Natural killer cell (primary cell): ENCODE measurements at places on chromosomes 6 and 20.
A peak's percentile ranks its signal among the peaks of the same experiment; 100 is the strongest.

GRCh38 chr6:53375847-53376246 is 27.1 kb upstream of the ELOVL5 start:
- DNase-seq: no peak
- no peaks in the 10 kb centered on the region for H3K4me1 ChIP-seq
- no peak overlapping the region for H3K4me3 ChIP-seq
- no peak overlapping the region for H3K27ac ChIP-seq
- H3K36me3 ChIP-seq: no peaks in the 10 kb centered on the region
- H3K27me3 ChIP-seq: no peaks in the 10 kb centered on the region

DNA sequence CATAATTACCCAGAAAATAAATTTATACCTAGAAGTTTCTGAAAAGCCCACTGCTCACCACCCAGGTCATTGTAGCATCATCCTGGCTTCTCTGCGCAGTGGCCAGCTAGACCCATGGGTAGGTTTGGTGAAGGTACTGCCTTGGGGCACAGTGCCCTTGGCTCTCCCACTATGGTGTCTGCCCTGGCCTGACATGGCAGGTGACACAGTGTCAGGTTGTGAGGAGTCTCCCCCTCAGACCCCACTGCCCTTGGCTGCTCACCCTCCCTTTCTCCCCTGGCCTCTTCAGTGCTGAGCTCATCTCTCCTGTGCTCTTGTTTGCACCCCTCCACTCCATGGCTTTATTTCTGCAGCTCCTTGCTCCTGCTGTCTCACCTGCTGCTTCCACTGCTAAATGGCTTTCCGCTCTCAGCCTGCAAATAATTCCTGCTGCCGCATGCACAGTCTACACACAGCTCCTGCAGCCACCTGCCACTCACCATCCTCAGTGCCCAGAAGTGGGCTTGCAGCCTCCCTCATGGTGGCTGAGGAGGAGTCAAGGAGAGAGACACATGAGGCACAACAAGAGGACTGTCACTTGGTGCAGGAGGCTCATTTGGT is 313.4 kb upstream of the MOCS1 start:
- no peaks in the 10 kb centered on the region for H3K36me3 ChIP-seq
- H3K4me3 ChIP-seq: no peak overlapping the region
- no peaks in the 10 kb centered on the region for H3K27me3 ChIP-seq
- DNase-seq: no peak

DNA sequence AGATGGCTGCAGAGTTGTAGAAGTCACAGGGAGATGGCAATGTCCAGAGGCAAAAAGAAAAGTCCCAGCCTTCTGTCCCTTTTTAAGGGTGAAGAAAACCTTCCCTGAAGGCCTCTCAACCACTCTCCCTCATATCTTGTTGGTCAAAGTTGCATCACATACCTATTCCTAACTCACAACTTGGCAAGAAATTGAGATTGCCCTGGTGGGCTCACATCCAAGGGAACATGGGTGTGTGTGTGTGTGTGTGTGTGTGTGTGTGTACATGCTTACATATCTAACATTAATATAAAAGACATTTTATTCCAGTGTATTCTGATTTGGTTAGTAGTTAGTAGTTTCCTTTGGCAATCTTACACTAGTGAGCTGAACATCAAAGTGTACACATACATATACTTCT is 144.3 kb upstream of the SALL4 start:
- no peak overlapping the region for H3K4me3 ChIP-seq
- H3K27ac ChIP-seq: no peak overlapping the region
- H3K27me3 ChIP-seq: no peaks in the 10 kb centered on the region
- no peaks in the 10 kb centered on the region for H3K4me1 ChIP-seq
- DNase-seq: no peak

DNA sequence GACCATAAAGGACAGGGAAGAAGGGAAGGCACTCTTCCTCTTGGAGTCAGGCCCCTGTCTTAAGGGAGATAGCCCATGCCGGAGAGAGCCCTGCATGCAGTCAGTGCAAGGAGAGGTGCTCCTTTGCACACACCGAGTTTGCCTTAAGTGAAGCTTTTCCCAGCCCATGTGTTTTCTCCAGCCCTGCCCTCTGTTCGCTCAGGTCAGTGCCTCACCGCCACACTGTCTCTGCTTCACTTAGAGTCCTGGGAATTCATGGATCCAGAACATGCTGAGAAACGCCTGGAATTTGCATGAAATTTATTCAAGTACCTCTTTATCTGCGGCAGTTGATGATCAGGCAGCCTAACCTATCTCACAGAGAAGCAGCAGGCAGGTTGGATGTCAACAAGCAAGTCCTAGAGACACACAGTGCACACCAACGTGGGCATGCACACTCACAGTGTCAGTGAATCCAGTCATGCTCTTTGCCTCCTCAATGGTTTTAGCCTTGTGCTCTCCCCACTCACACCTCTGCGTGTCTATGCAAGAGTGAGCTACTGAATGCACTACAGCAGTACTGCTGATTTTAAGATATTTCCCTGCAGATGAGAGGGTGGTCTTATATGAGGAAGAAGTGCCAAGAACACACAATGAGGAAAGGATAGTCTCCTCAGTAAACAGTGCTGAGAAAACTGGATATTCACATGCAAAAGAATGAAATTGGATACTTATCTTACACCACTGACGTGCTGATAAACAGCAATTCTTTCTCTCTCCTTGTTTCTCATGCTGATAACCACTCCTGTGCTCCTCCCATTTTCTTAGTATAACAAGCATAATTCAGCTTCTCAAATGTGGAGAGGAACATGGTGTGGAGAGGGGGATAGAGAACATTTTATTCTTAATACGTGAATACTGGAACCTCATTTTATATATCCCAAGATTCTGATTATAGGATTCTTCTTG is 295.1 kb upstream of the CDYL start:
- no peak for DNase-seq
- H3K36me3 ChIP-seq: no peaks in the 10 kb centered on the region
- no peaks in the 10 kb centered on the region for H3K4me1 ChIP-seq
- no peak overlapping the region for H3K27ac ChIP-seq

GRCh38 chr6:43292763-43293318 is 5.2 kb upstream of the SLC22A7 start:
- H3K27me3 ChIP-seq: peaks cover 3% of the 10 kb centered on the region
- no peaks in the 10 kb centered on the region for H3K36me3 ChIP-seq
- no peaks in the 10 kb centered on the region for H3K4me1 ChIP-seq
- no peak overlapping the region for H3K4me3 ChIP-seq
- no peak for DNase-seq
- H3K27ac ChIP-seq: no peak overlapping the region

- H3K27ac ChIP-seq: no peak overlapping the region
- no peak for DNase-seq
- no peak overlapping the region for H3K4me3 ChIP-seq
Measured at GRCh38 chr6:163370464-163371117, 43.9 kb upstream of the QKI start.

GRCh38 chr20:62876501-62876901 is 14.9 kb upstream of the TCFL5 start:
- no peak overlapping the region for H3K27ac ChIP-seq
- H3K27me3 ChIP-seq: no peaks in the 10 kb centered on the region
- peaks cover 11% of the 10 kb centered on the region for H3K4me1 ChIP-seq
- DNase-seq: no peak
- no peak overlapping the region for H3K4me3 ChIP-seq

DNA sequence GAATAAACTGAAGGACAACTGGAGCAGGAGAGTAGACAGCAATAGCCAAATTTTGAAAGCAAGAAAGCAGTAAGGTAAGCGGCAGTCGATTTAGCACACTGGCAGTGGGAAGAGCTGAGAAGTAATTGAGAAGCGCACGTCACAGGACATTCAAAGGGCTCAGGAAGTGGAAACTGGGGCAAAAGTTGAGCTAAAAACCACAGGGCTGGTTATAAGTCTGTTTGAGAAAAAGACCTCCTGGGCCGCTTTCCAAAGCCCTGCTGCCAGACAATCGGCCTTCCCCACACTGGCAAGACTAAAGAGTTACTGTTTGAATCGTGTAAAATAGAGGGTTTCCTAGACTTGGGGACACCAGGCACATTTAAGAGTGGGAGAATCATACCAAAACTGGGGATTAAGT is 161.4 kb downstream of the DNAH8 start:
- peak; percentile 44 for DNase-seq
- H3K27me3 ChIP-seq: no peaks in the 10 kb centered on the region
- H3K27ac ChIP-seq: peak overlapping the region; percentile 80
- peaks cover 12% of the 10 kb centered on the region for H3K4me1 ChIP-seq
- H3K36me3 ChIP-seq: no peaks in the 10 kb centered on the region

GRCh38 chr20:19952392-19952791 is 64.8 kb upstream of the NAA20 start:
- no peaks in the 10 kb centered on the region for H3K4me1 ChIP-seq
- H3K36me3 ChIP-seq: no peaks in the 10 kb centered on the region
- no peaks in the 10 kb centered on the region for H3K27me3 ChIP-seq
- H3K4me3 ChIP-seq: no peak overlapping the region
- no peak overlapping the region for H3K27ac ChIP-seq

DNA sequence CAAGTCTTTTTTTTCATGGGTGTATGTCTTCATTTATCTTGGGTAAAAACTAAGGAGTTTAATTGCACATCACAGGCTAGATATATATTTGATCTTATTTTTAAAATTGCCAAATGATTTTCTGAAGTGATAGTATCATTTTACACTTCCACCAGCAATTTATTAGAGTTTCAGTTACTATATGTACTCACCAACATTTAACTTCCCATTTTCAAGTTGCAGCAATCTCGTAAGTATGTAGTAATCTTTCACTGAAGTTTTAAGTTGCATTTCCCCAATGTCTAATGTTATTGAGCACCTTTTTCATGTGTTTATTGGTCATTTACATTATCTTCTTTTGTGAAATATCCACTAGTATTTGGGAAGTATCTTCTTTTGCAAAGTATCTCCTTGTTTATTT is 277.4 kb upstream of the CNR1 start:
- H3K4me1 ChIP-seq: no peaks in the 10 kb centered on the region
- H3K36me3 ChIP-seq: no peaks in the 10 kb centered on the region
- no peak overlapping the region for H3K4me3 ChIP-seq
- DNase-seq: no peak
- no peak overlapping the region for H3K27ac ChIP-seq

DNA sequence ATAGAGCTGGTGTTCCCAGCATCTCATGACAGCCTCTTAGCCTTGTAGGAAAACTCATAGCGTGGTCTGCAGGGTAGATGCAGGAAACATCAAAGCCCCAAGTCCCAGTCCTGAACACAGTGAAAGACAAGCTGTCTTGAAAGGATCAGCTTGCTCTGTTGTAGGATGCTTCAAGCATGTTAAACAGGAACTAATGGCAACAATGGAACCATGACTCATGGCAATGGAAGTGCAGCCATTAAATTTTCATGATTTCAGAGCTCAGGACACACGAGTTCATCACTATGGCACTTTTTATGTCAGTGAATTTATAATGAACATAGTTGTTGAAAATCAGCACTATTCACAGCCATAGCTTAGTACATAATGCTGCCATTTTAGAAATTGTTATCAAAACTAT is 367.7 kb downstream of the KIF16B start:
- DNase-seq: no peak
- no peak overlapping the region for H3K27ac ChIP-seq
- H3K27me3 ChIP-seq: no peaks in the 10 kb centered on the region
- H3K4me1 ChIP-seq: no peaks in the 10 kb centered on the region

- no peaks in the 10 kb centered on the region for H3K36me3 ChIP-seq
- no peaks in the 10 kb centered on the region for H3K27me3 ChIP-seq
- H3K4me3 ChIP-seq: no peak overlapping the region
- no peak overlapping the region for H3K27ac ChIP-seq
- no peak for DNase-seq
Measured at GRCh38 chr6:155528982-155529453, 73.4 kb upstream of the NOX3 start.

- no peak overlapping the region for H3K4me3 ChIP-seq
- H3K36me3 ChIP-seq: no peaks in the 10 kb centered on the region
- no peak for DNase-seq
- H3K27ac ChIP-seq: no peak overlapping the region
Measured at GRCh38 chr6:19715167-19715551, 122.0 kb upstream of the ID4 start.

- DNase-seq: no peak
- H3K4me3 ChIP-seq: no peak overlapping the region
- H3K27me3 ChIP-seq: no peaks in the 10 kb centered on the region
- H3K36me3 ChIP-seq: no peaks in the 10 kb centered on the region
Measured at GRCh38 chr6:4564801-4565271, 211.4 kb upstream of the CDYL start.

DNA sequence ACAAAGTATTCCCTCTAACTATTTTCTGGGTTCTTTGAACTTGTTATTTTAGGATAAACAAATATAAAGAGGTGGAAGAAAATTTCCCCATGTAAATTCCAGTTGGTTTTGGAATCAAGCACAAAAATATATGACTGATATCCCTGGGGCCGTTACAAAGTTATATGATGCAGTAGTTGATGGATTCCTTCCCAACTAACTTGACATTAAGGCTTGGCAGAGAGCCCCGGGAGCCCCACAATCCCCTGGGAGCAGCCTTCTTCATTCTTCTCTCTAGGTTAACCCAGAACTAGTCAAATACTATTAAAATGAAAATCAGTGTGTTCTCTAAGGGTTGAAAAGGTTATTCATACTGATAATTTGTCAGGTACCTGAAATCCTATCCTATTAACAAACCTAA is 508.9 kb upstream of the SOX4 start:
- no peaks in the 10 kb centered on the region for H3K36me3 ChIP-seq

DNA sequence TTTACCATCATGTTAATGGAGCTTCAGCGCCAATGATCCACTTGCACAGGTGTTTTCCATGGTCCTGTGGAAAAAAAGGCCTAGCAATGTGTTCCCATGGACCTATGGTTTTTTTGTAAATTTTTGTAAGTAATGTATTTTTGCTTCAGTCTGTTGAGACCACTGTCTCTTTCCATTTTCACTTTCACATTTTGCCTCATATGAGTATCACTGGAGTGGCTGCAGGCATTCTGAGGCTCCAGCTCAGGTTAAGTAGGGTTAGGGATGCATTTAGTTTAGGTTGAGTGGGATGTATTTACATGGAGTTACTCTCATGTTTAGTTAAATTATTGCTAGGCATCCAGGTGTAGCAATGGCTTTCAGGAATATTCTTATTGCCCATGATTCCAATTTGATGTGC is 19.2 kb upstream of the LMBRD1 start:
- no peaks in the 10 kb centered on the region for H3K27me3 ChIP-seq
- H3K4me1 ChIP-seq: peaks cover 19% of the 10 kb centered on the region
- H3K36me3 ChIP-seq: no peaks in the 10 kb centered on the region
- H3K4me3 ChIP-seq: no peak overlapping the region

DNA sequence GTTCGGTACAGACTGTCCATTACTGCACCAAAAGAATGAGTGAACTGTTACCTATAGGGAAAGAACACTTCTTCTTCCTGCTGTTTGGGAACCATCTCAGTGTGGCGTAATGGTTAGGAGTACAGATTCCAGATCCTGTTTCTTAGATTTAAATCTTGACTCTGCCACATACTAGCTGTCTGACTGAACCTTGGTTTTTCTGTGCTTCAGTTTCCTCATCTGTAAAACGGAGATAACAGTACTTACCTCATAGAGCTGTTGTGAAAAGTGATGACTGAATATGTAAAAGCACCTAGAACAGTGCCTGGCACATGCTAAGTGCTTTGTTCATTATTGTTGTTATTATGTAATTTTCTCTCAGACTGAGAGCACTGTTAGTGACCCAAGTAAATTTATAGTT is 39.8 kb downstream of the STX11 start:
- peaks cover 24% of the 10 kb centered on the region for H3K36me3 ChIP-seq
- no peak for DNase-seq
- no peak overlapping the region for H3K4me3 ChIP-seq
- H3K4me1 ChIP-seq: no peaks in the 10 kb centered on the region
